Daoy (cell line): ENCODE measurements at places on chromosomes 5 and 9. TPM values are rescaled to one million over a fixed set of nuclear protein-coding genes. Genes with fewer than 3 reads are reported as not detected.
A peak's percentile ranks its signal among the peaks of the same experiment; 100 is the strongest.

The SLC34A1 gene
- total RNA-seq, result not detected in 2 replicates

DNA sequence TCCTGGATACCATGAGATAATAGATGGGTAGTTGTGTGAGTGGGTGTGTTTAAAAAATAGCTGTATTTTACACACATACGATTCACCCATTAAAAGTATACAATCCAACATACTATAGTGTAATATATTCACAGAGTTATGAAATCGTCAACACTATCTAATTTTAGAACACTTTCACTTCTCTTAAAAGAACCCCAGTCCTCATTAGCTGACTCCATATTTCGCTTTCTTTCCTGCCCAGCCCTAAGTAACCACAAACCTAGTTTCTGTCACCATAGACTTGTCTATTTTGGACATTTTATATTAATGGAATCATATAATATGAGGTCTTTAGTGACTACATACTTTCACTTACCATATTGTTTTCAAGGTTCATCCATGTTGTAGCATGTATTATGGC lies 63.8 kb upstream of the S1PR3 start:
- no peak for DNase-seq

The DDX4 gene
- not detected in 2 replicates for total RNA-seq

DNA sequence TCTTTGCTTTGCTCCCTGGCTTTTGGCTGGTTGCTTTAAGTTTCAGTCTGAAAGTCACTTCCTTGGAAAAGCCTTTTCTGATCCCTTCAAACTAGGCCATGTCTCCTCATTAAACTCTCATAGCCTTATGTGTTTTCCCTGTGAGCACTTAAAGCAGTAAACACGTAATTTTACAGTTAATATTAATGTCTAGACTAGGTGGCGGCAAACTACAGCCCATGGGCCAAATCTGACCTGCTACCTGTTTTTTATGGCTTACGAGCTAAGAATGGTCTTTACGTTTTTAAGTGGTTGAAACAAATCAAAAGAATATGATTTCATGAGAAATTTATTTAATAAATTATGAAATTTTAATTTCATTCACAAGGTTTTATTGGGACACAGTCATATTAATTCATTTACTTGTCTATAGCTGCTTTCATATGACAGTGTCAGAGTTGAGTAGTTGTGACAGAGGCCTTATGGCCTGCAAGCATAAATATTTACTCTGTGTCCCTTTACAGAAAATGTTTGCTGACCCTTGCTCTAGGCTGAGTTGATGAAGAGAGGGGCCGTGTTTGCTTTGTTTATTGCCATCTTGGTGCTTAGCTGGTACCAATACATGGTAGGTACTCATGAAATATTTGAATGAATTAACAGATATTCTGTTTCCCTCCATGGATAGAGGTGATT lies 7.4 kb downstream of the SLC44A1 start:
- DNase-seq, result no peak

The SLC36A2 gene
- total RNA-seq, result not detected in 2 replicates

DNA sequence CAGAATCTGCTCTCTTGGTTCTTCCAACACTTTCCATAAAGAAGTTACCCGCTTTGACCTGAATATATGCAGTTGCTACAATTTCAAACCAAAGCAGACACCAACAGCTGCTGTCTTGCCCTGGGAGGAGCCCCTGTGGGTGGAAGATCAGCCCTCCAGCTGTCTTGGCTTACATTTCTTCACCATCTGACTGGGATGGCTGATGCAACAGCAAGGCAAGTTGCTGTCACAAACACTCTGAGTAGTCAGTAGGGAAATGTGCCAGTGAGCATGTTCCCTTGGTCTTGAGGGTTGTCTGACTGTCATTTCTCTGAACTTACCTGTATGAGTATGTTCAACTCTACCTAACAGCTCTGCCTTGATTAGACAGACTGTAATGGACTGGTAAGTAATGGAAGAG lies 152.9 kb downstream of the SGCD start:
- peak; percentile 32 for DNase-seq

DNA sequence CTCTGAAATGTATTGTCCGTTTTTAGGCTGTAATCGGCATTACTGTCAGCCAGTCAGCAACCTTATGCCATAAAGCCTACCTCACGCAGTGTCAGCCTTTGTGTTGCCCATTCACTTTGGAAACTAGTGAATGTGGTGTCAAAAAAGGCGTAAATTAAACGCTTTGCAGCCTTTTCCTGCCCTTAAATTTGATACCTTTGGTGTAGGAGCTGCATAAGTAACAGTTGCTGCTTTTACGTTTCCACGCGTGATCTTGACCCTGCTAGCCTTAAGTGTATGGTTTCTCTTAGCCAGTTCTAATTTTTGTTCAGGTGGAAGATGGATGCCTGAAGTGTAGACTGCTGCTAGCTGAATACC lies 257.7 kb downstream of the EPB41L4A start:
- no peak for DNase-seq

DNA sequence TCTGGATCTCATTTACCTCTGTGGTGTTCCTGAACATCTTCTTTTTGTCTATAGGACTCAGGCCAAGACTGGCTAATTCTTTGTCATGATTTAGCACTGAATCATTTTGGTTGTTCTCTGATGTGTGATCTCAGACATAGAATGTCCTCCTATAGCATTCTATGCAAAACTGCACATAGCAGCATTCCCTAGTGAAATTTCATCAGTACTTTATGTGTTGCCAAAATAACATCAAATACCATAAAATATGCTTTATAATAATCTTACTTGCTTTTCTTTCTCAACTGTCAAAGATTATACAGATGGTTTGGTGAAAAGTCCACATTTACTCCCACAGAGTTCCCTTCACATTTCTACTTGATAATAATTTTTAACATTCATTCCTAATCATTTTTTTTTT lies 115.7 kb upstream of the MPDZ start:
- no peak for DNase-seq

The CCT5 gene
- 1,061 and 1,231 TPM in 2 replicates for total RNA-seq

DNA sequence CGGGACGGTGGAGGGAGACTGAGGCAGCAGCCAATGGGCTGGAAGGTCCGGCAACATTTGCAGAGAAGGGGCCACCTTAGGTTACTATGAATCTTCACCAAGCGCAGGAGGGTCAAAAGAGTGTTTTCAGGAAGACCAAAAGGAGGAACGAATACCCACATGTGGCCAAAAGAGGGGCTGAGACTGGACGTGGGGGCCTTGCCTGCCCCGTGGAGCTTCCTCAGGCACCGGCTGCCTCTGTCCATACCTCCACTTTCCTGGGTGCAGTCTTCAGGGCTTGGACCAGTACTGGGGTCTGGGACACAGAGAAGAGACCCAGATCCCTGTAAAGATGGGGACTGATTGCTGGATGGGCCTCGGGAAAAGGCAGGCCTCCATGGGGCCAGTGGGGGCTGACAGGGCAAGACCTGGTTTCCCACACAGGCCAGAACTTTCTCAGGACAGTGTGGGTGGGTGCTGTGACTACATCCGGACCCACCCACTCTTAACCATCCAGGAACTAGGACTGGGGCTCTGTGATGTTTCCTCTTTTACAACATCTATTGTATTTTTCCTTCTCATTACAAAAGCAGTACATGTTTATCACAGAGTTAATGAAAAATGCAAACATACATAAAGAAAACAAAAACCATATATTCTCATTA lies 294.7 kb downstream of the ZSWIM6 start:
- DNase-seq, result no peak

DNA sequence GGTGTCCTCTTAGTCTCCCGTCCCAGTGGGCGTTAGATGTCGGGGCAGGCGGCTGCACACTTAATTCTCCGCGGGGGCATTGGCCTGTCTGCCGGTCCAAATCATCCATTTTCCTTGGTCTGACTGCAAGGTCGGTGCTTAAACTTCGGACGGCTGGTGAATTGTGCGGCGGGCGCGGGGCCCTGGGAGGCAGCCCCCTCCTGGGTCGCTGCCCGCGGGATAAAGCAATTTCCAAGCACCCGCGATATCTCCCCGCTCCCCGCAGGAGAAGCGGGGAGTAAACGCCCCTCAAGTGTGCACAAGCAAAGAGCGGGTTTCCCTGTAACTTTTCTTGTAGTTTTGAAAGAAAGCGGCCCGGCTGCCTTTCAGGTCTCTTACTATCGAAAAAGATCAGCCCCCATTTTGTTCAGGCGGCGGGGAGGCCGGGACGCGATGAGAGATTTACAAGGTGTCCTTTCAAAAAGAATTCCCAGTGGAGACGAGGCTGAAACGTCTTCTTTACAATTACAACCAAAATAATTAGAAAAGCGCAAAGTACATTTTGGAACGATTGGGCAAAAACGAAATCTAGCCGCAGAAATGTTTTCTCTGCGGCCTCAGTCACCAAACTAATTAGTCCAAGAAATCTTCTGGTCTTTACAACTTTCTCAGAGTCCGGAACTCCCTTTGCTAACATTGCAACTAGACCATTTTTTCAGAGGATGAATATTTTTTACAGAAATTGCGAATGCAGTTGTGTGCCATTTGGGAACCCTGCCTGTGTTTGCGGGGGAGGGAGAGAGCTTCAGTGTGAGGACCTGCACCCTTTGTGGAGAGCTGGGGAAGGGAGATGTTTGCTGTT lies 1.8 kb downstream of the IRX1 start:
- DNase-seq, result peak; percentile 41

GRCh38 chr5:178340637-178341036 lies 108.0 kb upstream of the PHYKPL start:
- DNase-seq, result no peak

DNA sequence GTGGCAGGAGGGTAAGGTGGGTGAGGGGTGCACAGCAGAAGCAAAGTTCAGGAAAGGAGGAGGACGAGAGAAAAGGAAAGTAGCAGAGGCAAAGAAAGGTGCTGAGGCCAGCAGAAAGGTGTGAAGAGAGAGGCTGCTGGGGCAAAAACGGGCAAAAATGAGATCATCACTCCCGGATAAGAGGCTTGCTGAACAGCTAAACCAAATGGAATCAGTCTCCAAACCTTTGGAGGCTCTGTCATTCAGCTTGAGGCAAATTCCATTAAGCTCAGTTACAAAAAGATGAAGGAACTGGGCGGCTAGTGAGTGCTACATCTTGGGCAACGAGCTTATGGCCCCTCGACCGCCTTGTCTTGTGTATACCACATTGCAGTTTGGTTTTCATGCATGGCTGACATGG lies 136.4 kb downstream of the FSTL4 start:
- DNase-seq, result no peak

The PLPPR1 gene
- not detected in 2 replicates for total RNA-seq

DNA sequence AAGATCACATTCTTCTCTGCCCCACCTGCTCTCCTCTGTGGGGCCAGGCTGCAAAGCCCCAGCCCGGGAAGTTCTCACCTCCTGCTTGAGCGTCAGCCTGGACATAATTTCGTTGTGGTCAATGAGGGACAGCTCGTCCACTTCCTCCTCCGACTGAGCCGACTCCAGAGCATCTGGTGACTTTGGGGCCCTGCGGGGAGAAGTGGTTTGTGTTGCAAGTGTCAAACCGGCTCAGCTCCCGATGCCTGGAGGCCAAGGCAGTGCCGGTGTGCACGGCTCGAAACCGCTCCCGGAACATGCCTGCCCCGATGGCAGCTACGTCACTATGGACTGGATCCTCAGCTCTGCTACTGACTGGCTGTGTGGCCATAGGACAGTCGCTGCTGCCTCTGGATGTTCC lies 52.8 kb downstream of the PRRT1B start:
- DNase-seq, result no peak

DNA sequence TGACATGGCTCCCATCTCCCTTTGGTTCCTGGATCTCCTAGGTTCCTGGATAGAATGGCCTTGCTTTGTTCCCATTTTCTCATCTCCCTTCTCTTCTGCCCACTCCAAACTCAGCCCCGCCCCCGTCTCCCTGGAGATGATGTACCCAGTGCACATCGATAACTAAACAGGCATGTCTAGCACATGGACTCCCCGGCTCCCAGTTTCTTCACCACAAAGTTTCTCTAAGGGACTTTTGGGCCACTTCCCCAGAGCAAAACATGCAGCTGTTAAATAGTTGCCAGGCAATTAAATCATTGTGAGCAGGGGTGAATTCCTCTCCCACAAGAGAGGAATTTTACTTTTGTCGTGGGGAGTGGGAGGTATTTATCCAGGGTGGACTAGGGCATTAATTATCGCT lies 259.0 kb downstream of the GADD45G start:
- DNase-seq, result no peak

DNA sequence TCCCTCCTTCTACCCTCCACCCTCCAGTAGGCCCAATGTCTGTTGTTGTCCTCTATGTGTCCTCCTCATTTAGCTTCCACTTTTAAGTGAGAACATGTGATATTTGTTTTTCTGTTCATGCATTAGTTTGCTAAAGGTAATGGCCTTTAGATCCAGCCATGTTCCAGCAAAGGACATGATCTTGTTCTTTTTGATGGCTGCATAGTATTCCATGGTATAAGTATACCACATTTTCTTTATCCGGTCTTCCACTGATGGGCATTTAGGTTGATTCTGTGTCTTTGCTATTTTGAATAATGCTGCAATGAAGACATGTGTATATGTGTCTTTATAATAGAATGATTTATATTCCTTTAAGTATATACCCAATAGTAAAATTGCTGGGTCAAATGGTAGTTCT lies 232.5 kb upstream of the PRR16 start:
- no peak for DNase-seq

The EPB41L4B gene
- 12.9 and 14.0 TPM in 2 replicates for total RNA-seq

- no peak for DNase-seq
Measured at GRCh38 chr5:102622262-102622661, 123.5 kb upstream of the SLCO6A1 start.
